Placental pericyte (primary cell): ENCODE measurements at places on chromosomes 5 and 9. TPM values are rescaled to one million over a fixed set of nuclear protein-coding genes. Genes with fewer than 3 reads are reported as not detected.

The GFI1B gene
- total RNA-seq: not detected in 2 replicates

The SIT1 gene
- total RNA-seq: not detected in 2 replicates

The PIGO gene
- 18.5 and 22.3 TPM in 2 replicates for total RNA-seq

The CD14 gene
- 1.3 and 1.8 TPM in 2 replicates for total RNA-seq

The TMEM252 gene
- not detected in 2 replicates for total RNA-seq

The TIMD4 gene
- not detected in 2 replicates for total RNA-seq

The LHX3 gene
- not detected in 2 replicates for total RNA-seq

The CEL gene
- 0.22 TPM in 1 of 2 replicates, not detected in the other for total RNA-seq

The SPATA6L gene
- 0.22 and 0.43 TPM in 2 replicates for total RNA-seq

The CDH10 gene
- 0.29 TPM in 1 of 2 replicates, not detected in the other for total RNA-seq

The TAF9 gene
- total RNA-seq: 64.9 and 79.7 TPM in 2 replicates

The LHX2 gene
- not detected in 2 replicates for total RNA-seq

The KIAA1958 gene
- total RNA-seq: 1.5 and 1.7 TPM in 2 replicates

The IL9 gene
- not detected in 2 replicates for total RNA-seq

The IL5 gene
- total RNA-seq: not detected in 2 replicates

The RASGRF2 gene
- total RNA-seq: 53.2 and 53.7 TPM in 2 replicates

The DELE1 gene
- 46.6 and 49.2 TPM in 2 replicates for total RNA-seq

The TSLP gene
- total RNA-seq: 0.43 and 2.0 TPM in 2 replicates
